ENCODE measurements at places on chromosomes 4 and X. TPM values are rescaled to one million over a fixed set of nuclear protein-coding genes. Genes with fewer than 3 reads are reported as not detected.

LPAR4 gene
- 6.6 TPM for polyA plus RNA-seq

AMBN gene
- polyA plus RNA-seq, result not detected

VCX2 gene
- not detected for polyA plus RNA-seq

POLN gene
- polyA plus RNA-seq, result 4.2 TPM

CPE gene
- polyA plus RNA-seq, result 215 TPM
